Suppressor macrophage treated with lipopolysaccharide for 4 hours (primary cell): ENCODE measurements at places on chromosomes 4 and X.

GRCh38 chrX:47182106-47182700 lies 11.4 kb upstream of the UBA1 start:
- DNase-seq: no peak

DNA sequence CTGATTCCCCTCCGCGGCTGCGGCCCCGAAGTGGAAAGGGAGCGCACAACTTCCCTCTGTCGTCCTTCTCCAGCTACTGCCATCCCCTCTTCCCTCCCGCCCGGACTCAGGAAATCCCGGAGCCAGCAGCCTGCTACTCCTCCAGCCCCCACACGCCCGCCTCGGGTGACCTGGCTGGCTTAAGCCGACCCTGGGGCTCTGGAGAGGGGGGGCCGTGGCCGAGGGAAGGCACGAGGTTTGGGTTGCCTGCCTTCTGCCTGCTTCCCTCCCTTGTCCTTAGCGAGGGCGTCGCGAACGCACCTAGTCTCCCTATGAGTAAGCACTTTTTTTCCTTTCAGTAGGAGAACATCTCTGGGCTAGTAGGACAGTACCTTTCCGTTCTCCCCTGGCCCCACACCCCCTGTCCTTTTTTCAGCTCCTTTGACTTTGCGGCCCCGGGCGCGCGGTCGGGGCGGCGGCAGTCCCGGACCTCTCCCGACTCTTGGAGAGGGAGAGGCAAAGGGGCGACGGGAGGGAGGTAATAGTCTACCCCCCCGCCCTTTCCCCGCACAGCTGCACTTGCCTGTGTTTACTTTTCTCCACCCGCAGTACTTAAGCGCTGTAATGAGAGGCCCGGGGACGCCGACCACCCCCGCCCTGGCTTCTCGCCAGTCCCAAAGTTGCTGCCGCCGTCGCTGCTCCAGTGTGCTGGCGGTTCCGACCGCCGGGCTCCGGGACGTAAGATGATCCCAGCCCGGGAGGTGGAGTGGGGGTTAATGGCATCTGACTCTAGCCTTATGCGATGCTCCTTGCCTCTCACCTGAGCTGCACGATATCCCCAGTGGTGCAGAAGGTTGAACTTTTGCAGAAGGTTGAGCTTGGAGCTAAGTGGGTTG lies 868 bp downstream of the PLS3 start:
- DNase-seq: no peak

DNA sequence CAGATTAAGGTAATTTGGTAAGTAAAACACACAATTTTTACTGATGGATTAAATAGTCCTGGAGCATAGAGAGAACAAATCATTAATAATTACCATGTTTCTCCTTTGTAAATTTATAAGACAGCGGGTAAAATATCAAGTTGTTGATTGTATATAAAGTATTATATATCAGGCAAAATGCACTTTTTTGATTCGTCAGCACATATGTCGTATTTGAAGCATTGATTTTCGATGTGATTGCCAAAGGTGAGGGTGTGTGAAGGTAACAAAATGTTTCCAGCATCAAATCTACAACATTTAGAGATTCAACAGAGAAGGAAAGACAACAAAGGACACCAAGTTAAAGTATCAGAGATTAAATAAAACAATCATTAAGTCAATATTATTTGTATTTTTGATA lies 1437.8 kb upstream of the ADGRL3 start:
- DNase-seq: no peak

DNA sequence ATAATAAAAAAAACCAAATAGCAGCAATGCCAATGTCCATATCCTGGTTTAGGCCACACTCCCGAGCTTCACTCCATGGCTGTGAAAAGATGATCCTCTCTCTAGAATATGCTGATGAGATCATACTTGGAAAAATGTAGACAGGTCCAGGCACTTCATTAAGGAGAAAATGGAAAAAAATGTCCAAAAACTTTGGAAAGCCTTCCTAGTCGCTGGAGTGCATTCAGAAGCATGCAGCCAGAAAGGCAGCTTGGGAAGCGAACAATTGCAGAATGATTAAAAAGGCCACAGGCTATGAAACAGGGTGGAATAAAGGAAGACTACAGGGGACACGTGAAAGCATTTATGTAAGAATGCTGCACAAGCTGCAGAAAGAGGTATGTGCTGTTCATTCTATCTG lies 165.6 kb upstream of the HCCS start:
- no peak for DNase-seq

GRCh38 chr4:142925161-142925560 lies 79.1 kb upstream of the INPP4B start:
- DNase-seq: no peak

DNA sequence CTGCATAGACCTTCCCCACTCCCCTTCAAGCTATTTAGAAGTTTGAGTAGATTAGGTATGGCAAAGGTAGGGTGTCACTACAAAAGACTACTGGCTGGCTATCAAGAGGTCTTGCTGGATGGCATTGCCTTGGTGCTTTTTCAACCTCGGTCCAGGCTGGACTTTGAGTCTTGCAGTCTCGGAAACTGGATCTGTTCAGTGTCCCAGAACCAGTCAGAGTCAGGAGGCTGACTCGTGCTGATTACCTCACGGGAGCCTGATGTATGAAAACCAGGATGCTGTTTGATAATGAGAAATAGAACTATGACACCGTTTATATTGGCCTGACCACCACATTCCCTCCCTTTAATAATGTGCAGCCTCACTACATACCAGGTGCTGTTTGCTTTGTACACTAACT lies 2.7 kb upstream of the PHKA1 start:
- DNase-seq: no peak

- DNase-seq: no peak
Observed at GRCh38 chr4:10096978-10097335, 19.6 kb downstream of the WDR1 start.

- DNase-seq: no peak
Observed at GRCh38 chrX:48460606-48461005, 9.5 kb downstream of the SLC38A5 start.

- DNase-seq: no peak
Observed at GRCh38 chrX:50707405-50707804, 106.6 kb downstream of the SHROOM4 start.

DNA sequence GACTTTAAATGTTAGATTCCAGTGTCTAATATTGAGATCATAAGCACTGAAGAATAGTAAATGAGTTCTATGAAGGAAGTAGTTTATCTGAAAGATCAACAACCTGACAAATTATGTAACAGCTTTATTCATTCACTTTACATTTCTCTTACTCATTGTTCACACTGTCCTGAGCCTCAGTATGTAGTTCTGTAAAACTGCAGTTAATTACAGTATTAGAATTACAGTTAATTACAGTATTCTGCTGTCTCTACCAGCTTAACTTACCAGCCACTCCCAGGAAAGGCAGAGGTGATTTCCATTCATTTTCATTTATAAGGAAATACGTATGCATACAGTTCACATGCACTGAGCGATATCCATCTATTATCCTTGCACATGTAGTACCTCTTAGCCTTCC lies 32.7 kb downstream of the NFKB1 start:
- no peak for DNase-seq

- DNase-seq: no peak
Observed at GRCh38 chr4:33090910-33091309, 2370.7 kb downstream of the PCDH7 start.

GRCh38 chr4:5753766-5754528 lies 42.9 kb downstream of the EVC start:
- DNase-seq: peak; percentile 26

DNA sequence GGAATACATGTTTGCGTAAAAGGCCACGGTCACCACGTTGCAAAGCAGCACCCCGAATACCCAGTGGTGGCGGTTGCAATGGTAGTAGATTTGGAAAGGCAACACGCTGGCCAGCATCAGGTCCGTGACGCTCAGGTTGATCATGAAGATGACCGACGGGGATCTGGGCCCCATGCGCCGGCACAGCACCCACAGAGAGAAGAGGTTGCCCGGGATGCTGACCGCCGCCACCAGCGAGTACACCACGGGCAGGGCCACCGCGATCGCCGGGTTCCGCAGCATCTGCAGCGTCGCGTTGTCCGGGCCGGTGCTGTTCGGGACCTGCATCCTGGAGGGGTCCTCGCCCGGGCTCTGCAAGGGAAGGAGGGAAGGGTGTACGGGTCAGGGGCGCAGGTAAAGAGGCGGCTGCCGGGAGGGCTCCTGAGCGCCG lies 13.5 kb upstream of the ASMTL start:
- no peak for DNase-seq

GRCh38 chr4:168812806-168813205 lies 197.2 kb downstream of the CBR4 start:
- no peak for DNase-seq

- DNase-seq: no peak
Observed at GRCh38 chrX:119359618-119360382, 39.3 kb upstream of the SLC25A43 start.

GRCh38 chr4:99946356-99947189 lies at the start of gene DNAJB14:
Gene DNAJB14 (minus strand): TSS chr4:99946618. CDS start chr4:99946571, 47 bp downstream.
- peak; percentile 87 for DNase-seq

- no peak for DNase-seq
Observed at GRCh38 chr4:40357738-40358137, 22.6 kb downstream of the CHRNA9 start.

DNA sequence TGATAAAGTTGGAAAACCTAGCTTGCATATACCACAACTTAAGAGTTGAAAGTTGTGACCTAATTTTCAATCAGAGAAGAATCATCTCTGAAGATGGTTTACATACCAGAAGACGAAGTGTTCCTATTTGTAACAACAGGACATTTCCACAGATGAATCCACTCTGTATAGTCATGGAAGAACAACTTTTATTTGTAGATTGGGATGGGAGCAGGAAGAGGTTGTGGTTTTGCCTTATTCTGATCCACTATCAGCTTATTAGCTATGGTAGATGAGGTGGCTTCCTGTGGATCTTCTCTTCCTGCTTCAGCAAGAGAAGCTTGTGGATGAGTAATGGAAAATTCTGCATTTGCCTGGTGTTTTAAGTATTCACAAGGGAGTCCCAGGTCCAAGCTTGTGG lies 18.6 kb upstream of the SUPT20HL1 start:
- DNase-seq: no peak

DNA sequence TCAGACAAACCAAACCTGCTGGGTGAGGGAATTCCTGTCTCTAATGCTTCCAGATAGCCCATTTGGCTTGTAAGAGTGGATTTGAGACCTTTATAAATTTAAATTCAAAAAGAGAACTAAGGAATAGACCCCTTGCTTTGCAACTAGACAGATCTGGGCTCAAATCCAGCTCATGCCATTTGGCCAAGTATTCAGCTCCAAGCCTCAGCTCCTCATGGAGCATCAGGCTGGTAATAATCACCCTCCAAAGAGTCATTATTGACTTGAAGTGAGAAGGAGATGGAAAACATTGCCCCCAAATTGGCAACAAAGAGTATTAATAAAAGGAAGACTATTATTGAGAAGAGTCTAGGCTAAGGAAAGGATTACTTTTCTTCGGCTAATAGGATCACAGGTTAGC lies 134.7 kb downstream of the PDE5A start:
- DNase-seq: no peak

DNA sequence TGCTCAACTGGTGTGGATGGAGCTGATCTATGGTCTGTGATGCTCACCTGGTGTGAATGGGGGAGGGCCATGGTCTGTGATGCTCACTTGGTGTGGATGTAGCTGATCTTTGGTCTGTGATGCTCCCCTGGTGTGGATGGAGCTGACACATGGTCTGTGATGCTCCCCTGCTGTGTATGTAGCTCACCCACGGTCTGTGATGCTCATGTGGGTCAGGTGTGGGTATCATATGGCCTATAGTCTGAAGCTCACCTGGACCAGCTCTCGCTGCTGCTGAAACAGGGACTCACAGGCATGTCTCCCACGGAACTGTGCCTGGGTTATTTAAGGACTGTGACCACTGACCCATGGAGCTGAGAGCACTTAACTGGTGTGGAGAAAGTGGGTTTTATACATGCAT lies 109.7 kb downstream of the CRLF2 start:
- no peak for DNase-seq

- no peak for DNase-seq
Observed at GRCh38 chrX:53321230-53321942, 40.0 kb upstream of the IQSEC2 start.

- peak; percentile 44 for DNase-seq
Observed at GRCh38 chrX:119622356-119623232, 16.4 kb upstream of the NKRF start.
